ENCODE measurements at places on chromosomes 5 and 9.
A peak's percentile ranks its signal among the peaks of the same experiment; 100 is the strongest.

DNA sequence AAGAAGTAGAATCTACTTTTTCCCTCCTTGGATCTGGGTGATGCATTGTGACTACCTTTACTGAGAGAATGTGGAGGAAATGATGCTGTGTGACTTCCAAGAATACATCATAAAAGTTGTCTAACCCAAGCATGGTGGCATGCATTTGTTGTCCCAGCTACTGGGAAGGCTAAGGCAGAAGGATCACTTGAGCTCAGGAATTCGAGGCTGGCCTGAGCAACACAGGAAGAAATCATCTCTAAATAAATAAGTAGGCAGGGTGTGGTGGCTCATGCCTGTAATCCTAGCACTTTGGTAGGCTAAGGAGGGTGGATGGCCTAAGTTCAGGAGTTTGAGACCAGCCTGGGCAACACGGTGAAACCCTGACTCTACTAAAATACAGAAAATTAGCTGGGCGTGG is 143.2 kb upstream of the VLDLR start:
- no peak for DNase-seq

- no peak for DNase-seq
Observed at GRCh38 chr5:6493681-6494454, 45.2 kb downstream of the UBE2QL1 start.

DNA sequence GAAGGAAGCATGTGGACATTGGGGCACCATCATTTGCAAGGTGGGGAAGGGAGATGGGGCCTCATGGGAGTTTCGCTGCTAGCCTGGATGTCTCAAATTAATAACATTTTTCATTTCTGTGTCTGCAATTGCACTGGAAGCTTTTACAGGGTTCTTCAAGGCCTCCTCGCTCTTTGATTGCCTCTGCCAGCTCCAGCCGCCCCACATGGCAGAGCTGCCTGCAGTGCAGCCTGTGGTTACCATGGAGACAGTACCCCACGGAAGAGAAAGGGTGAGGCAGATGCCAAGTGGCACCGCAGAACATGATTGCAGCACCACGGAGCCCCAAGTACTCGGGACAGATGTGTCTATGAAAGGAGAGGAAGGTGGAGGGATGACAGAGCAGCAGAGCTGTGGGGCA is 25.4 kb downstream of the CTNND2 start:
- no peak for DNase-seq

DNA sequence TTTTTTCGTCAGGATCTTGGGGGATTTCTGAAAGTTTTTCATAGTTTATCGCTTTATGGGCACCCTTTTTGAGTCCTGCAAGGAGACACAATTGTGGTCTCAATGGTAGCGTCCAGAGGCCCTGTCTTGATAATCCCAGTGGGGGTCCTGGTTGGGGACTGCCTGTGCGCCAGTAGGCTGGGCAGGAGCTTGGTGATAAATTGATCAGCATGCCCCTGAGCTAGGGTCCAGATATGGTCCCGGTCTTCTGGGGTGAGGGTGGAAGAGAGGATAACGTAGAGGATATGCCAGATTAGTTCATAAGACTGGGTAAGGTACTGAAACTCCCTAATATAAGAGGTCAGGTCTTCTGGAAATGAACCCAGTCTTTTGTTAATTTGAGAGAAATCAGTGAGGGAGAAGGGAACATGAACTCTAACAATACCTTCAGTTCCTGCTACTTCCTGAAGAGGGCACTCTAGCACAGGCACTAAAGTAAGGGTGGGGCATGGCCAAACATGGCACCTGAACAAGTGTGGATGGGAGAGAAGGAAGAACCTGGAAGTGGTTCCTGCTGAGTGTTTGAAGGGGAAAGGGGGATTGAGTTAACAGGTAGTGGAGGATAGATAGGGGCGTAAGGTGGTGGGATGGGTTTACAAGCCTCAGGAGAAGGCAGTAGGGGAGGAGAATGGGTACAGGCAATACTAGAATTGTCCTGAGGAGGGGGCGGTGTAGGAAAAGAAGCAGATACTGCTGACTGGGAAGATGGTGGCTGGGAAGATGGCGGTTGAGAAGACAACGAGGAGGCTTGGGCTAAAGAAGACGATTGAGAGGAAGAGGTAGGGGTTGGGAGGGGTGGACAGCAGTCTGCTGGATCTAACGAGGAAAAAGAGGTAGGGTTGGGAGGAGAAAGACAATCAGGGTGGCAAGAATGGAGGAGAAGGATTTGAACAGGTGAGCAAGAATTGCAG is 33.8 kb upstream of the ANXA2R start:
- no peak for DNase-seq

DNA sequence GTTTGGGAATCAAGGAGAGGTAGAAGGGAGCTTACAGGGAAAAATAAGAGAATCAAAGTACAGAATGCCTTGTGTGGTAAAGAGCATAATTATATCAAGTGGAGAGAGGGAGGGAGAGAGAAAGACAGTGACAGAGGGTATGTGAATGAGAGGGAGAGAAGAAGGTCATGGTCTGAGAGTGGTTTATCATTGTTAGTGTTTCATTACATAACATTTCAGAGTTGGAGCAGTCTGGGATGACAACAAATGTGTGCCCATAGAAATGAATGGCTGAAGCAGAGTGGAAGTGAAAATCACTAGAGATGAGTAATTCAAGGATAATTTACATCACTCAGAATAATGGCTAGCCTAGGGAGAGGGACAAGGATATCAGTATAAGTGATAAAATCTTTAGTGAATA is 799.2 kb downstream of the TLE1 start:
- no peak for DNase-seq

- no peak for DNase-seq
Observed at GRCh38 chr5:94422812-94423211, 195.6 kb downstream of the KIAA0825 start.

- DNase-seq = no peak
Observed at GRCh38 chr5:180960209-180960608, 28.4 kb upstream of the BTNL3 start.

- DNase-seq = no peak
Observed at GRCh38 chr9:136537896-136538598, 7.8 kb downstream of the NOTCH1 start.

GRCh38 chr5:40781843-40782409 is 16.2 kb downstream of the PRKAA1 start:
- no peak for DNase-seq

- no peak for DNase-seq
Observed at GRCh38 chr5:55540525-55540924, 5.8 kb upstream of the PLPP1 start.

DNA sequence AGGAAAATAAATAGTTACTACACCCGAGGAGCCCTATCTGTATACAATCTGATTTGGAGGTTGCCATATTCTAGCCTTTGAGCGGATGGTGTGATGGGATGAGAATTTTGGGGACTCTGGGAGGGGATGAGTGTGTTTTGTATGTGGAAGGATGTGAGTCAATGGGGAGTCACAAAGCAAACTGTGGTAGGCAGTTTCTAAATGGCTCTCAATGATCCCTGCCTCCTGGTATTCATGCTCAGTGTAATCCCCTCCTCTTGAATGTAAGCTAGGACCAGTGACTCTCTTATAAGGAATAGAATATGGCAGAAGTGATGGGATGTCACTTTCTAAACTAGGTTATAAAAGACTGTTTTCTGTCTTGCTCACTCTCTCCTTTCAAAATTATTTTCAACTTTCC is 205.7 kb upstream of the RIOK2 start:
- no peak for DNase-seq

- DNase-seq = no peak
Observed at GRCh38 chr5:106940986-106941385, 729.8 kb downstream of the EFNA5 start.

DNA sequence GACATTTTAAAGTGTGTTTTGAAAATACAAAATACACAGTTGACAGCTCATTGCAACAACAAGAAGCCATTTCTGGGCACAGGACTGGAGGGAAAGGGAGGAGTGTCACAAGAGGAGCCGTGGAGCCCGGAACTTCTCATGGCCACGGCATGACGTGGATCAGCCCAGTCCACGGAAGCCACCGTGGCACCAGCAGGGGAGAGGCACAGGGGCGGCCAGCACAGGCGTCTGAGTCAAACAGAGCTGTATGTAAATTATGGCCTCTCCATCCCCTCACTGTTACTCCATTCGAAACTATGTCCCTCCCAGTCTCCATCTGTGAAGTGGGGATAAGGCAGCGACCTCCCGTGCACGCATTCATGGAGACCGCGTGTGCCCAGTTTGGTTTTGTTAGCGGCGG is 165.6 kb upstream of the IRX2 start:
- no peak for DNase-seq

GRCh38 chr5:145943674-145944121 is 7.3 kb downstream of the SH3RF2 start:
- no peak for DNase-seq

- DNase-seq = no peak
Observed at GRCh38 chr5:127223256-127223974, 67.2 kb upstream of the MEGF10 start.

DNA sequence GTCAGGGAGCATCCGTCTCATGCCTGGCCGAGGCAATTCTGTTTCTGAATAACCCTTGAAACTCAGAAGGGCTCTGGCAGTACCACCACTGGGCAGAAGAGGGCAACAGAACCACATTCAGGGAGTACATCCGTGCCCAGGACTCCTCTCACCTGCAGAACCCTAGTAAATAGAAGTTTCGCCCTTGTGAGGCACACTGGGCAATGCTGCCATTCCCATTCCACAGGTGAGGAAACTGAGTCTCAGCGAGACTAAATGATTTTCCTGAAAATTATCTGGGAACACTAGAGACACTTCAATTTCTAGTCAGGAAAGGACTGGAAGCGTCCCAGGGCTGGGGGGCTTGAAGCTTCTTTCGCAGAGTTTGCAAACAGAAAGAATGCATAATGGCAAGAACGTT is 74.7 kb downstream of the FGF1 start:
- DNase-seq = peak; percentile 72

GRCh38 chr9:36988848-36989247 is 45.2 kb downstream of the PAX5 start:
- DNase-seq = no peak

- DNase-seq = no peak
Observed at GRCh38 chr5:83741571-83741970, 20.9 kb upstream of the HAPLN1 start.

All from left hindlimb (tissue), 1 donor.